ENCODE measurements at places on chromosomes 5 and 9.
A peak's percentile ranks its signal among the peaks of the same experiment; 100 is the strongest.

DNA sequence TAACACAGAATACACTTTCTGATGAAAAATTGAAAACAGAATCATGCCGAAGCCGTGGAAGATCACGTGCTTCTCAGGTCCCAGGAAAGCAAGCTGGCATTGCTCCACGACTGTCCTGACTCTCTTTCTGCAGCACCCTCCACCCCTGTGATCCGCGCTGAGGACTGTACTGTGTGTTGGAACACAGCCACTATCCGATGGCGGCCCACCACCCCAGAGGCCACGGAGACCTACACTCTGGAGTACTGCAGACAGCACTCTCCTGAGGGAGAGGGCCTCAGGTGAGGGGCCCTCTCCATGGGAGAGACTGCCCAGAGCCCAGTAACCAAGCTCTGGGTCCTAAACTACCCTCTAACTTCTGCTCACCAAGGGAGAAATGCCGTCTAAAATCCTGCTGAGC is 73.3 kb downstream of the CMYA5 start:
- DNase-seq: no peak

- DNase-seq: peak; percentile 88
These were observed 4.7 kb upstream of the TUBB4B start for GRCh38 chr9:137236238-137236935.

- no peak for DNase-seq
These were observed 171.8 kb downstream of the MED10 start for GRCh38 chr5:6206501-6206900.

DNA sequence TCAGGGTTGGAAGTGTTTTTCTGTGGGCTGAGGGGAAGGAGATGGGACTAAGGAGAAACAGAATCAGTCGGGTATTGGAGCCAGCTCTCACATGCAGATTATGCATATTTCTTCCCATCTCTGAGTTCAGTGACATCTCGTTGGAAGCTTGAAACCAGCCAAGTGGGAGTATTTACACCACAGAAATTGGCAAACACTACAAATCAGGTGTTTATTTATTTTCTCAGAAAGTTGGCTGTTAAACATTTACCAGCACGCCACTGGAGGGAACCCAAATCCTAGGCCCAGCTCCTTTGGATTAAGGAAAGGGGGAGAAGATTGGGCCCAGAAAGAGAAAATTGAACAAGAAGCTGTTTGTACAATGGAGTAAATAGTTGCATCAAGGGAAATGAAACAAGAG is 72.1 kb upstream of the PITX1 start:
- DNase-seq: no peak

DNA sequence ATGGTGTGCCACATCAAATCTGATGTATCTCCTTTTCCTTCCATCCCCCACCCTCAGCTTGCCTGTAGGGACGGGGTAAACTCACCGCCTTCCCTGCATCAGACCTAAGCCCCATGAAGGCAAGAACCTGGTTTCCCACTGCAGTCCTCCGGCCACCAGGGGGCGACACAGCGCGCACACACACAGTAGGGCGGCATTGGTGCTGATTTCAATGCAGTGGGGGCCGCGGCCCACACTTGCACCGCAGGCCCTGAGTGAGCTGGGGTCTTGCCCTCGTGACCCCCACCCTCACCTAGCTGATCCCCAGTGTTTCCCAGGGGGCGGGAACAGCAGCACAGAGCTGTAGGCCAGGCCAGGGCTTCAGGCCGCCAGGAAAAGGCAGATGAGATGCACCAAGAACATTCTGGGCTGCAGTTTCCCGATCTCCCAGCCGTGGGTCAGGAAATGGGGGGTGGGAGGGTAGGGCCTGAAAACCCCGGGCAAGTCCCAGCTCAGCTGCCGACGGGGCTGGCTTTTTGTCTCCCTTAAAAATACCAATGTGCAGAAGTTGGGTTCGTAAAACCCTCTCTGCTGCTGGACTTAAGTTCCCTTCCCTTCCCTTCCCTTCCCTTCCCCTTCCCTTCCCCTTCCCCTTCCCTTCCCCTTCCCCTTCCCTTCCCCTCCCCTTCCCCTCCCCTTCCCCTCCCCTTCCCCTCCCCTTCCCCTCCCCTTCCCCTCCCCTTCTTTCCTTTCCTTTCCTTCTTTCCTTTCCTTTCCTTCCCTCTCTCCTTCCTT is 19.5 kb downstream of the FAM163B start:
- peak; percentile 26 for DNase-seq

DNA sequence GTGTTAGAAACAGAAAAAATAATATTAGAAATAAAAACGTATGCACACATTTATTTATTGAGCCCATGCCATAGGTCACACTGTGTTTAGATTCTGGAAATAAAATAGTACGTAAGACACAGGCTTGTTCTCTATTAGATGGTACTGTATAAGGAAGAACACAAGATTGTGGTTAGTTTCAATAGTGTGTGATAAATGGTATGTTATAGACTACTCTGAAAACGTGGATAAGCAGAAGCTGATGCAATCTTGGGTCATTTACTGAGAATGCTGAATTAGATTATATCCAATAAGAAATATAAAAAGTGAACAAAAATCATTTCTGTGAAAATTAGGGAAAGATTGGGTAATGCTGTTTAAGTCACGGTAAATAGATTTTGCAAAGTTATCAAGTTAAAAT is 1456.4 kb upstream of the ACO1 start:
- no peak for DNase-seq

- DNase-seq: no peak
These were observed 90.1 kb upstream of the LMX1B start for GRCh38 chr9:126523611-126524111.

DNA sequence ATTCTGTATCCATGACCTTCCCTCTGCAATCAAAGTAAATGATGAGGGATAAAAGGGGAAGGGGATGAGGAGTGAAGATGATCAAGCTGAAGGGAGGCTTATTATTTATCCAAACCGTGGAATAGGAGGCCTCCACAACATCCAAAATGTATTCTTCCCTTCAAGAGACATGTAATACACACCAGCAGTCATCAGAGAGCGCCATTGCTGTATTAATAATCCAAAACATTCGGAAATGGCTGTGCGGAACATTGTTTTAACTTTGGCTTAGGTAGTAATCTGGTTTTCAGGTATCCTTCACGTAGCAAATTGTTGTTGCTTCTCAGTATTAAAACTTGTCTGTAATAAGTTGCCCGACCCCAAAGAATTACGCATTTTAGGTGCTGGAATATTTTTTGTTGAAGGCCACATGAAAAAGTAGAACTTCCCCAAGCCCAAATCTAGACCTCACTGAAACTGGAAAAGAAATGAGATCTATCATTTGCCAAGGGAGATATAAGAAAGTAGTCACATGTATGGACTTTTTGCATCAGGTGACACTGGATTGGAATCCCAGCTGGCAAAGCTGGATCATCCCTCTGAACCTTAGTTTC is 2.6 kb upstream of the BOD1 start:
- DNase-seq: peak; percentile 6

- DNase-seq: no peak
These were observed 4.4 kb upstream of the IRX1 start for GRCh38 chr5:3590967-3591900.

DNA sequence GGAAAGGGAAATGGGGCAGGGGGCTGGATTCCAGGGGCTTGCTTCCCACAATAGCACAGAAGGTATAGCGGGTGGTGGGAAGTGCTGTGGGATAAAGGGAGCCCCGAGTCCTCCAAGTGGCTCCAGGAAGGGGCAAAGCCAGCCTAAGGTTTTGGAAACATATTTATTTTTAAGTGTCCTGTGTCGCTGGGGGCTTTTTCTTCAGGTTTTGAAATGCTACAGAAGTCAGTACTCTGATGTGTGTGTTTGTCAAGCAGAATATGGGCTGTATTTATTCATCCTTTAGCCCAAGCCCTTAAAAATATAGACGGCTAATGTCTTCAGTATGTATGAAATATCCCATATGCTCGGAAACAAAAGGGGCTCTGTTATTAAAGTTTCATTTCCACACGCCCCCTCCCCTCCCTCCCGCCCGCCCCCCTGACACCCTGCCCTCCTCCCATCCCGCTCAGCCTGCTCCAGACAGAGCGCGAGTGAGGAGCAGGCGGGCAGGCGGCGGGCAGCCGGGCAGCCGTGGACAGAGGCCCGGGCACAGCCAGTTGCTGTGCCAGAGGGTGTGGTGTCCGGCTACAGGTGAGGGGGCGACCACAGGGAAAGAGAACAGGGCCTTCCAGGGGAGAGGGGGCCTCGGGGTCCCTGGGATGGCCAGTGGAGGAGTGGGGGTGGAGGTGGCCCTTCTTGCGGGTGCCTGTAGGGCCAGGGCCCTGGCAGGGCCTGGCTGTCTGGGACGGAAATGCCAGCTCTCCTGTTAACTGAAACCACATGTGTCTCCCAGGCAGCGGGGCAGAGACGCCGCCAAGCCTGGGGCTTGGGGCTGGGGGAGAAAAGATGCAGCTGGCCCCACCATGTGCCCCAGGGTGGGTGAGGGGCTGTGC is 39.6 kb upstream of the SYNPO start:
- DNase-seq: no peak
